Stimulated activated CD4-positive, alpha-beta T cell treated with anti-CD3 and anti-CD28 coated beads, Interleukin-12 subunit alpha, Interleukin-12 subunit beta, amount 100 ng/mL, for 24 hours (primary cell): ENCODE measurements at places on chromosomes 7 and 10.

DNA sequence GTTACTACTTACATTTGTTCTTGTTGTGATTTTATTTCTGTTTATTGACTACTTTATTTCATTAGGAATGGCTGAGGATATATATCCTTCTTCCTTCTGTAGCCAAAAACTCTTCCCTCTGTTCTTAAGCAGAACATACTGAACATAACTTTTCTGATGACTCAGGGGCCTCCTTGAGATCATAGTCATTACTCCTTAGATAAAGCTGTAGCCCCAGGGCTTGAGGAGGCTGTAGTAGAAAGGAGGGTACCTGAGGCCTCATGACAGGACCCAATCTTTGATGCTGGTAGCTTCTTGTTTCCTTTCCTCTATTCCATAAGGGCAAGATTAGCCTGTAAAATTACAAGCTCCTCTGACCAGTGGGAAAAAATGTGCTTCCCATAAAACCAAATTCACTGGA lies 41.2 kb upstream of the FGFR2 start:
- DNase-seq = no peak

DNA sequence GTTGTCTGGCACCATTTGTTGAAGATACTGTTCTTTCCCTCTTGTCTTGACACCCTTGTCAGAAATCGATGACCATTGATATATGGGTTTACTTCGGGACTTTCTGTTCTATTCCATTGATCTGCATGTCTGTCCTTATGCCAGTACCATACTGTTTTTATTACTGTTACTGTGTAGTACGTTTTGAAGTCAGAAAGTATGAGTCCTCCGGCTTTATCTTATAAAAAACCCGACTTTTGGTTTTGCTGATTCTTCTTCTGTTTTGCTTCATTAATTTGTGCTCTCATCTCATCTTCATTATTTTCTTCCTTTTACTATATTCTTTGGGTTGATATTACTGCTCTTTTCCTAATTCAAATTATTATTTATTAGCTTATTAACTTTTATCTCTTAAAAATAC lies 52.4 kb downstream of the MAPK8 start:
- DNase-seq = no peak

- DNase-seq = no peak
These were observed 21.7 kb upstream of the FOXI2 start for GRCh38 chr10:127715249-127715648.

DNA sequence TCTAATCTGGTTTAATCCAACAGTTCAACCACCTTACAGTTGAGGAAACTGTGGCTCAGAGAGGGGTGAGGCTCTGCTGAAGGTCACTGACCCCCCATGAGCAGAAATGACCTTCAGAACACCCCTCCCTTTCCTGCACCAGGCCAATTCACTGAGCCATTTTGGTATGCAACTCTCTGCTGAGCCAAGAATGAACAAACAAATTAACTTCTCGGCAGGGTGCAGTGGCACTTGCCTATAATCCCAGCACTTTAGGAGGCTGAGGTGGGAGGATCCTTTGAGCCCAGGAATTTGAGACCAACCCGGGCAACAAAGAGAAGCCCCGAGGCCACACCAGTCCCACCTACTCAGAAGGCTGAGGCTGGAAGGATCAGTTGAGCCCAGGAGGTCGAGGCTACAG lies 29.8 kb downstream of the PDGFA start:
- DNase-seq = no peak

- no peak for DNase-seq
These were observed 112.0 kb downstream of the RNF32 start for GRCh38 chr7:156752367-156753228.
